ENCODE measurements at places on chromosomes 3 and 15.

DNA sequence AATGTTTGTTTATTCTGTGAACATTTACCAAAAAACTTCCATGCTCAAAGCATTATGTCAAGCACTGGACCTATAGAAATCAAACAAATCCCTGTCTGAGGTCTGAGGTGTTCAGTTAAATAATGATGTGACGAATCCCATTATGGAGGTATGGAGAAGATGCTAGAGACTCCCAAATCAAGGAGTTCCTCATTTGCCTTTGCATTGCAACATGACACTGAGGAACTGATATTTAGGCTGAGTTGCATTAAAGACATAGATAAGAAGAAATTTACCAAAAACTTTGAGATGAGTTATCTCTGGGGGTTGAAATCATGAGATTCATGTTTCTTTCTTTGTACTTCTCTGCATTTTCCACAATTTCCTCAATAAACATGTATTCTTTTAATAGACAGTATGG lies 16.0 kb downstream of the CD200 start:
- no peak for DNase-seq

DNA sequence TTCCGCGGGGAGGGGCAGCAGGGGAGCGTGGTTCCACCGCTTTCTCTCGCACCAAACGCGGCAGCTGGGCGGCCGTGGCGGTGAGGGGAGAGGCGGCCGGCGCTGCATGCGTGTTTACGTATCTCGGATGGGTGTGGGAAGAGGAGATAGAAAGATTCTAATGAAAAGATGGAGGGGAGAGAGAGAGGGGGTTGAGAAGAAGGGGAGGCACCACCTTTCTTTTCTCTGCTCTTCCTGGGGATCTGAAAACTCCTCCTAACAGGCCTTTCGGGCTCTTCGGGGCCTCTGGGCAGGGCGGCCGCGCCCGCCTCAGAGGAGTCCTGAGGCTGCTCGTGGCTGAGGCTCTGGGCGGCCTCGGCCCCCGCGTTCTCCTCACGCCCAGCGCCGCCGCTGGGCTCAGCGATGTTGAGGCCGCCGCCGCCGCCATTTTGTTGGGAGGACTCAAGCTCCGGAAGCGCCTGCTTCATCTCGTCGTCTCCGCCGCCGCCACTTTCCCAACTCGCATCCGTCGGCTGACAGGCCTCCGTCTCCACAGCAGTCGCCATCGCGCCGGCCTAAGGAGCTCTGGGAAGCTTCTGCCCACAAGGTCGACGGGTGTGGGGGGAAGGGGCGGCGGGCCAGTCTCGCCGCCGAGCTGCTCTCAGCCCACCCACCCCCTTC lies 473 bp downstream of the TASOR start:
- DNase-seq: peak; percentile 86

- DNase-seq: no peak
Observed at GRCh38 chr3:122064326-122064725, 9.2 kb downstream of the CD86 start.

DNA sequence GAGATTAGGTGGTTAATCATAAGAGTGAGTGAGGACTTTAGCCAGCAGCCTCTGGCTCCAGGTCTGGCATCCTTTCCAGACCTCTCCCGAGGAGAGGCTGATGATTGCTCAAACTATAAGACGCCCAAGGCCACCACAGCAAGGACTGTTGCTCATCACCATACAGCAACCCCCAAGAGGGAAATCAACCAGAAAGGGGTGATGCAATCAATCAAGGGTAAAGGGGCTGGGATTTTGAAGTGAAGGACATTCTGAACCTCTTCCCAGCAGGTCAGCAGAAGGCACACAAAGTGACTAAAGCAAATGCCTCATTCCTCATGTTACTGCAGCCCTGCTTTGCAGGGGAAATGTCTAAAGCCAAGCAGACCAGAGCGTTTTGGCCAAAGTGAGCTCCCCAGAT lies 247.3 kb upstream of the IGF1R start:
- DNase-seq: no peak

DNA sequence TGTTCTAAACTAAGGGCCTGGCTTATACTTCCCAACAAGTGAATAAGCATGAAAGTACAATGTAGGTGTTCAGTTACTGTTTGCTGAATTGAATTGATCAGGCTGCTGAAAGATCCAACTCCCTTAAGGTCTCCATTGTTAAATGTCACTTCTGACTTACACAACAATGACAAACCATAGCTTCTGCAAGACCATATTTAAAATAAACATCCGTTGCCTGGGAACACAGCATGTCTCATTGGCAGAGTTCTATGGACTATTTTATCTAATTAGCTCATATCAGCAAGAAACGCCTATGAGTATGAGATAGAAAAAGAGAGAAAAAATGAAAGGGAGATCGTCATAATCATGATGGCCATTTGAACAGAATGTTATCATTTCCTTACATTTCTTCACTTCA lies 605.4 kb downstream of the FGF12 start:
- DNase-seq: no peak

DNA sequence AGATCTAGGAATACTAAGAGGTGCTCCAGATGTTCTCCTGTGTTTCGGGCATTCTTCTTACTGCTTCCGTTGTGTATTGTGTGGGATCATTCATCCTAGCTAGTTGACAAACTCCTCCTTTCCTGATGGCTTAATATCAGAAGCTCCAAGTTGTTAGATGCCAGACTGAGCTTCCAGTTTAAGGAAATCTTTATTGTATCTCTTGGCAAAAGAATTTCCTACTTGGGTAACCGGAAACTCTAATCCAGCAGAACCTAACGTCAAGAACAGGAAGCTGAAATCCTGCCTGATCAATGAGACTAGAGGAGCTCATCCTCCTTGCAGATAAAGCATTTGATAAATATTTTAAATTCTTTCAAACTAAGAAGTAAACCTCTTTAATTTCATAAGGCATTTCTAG lies 27.7 kb upstream of the MYH15 start:
- DNase-seq: no peak

DNA sequence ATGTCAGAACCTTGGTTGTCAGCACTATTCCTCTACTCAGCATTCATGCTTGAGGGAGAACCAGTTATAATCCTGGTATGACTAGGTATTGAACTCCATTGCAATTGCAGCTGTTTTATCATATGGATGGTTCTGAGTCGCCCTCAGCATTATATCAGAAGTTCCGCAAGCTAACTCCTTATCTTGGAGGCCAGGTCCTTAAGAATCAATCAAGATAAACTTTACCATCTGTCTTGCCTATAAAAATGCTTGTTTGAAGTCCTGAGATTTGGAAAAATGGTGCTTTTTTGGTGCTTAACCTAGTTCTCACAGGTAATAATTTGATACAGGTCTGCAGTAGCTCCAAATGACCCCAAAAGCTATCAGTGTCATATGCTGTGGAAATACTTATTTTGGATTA lies 16.3 kb upstream of the PLSCR1 start:
- no peak for DNase-seq

- no peak for DNase-seq
Observed at GRCh38 chr3:138081371-138082084, 33.9 kb downstream of the DZIP1L start.

DNA sequence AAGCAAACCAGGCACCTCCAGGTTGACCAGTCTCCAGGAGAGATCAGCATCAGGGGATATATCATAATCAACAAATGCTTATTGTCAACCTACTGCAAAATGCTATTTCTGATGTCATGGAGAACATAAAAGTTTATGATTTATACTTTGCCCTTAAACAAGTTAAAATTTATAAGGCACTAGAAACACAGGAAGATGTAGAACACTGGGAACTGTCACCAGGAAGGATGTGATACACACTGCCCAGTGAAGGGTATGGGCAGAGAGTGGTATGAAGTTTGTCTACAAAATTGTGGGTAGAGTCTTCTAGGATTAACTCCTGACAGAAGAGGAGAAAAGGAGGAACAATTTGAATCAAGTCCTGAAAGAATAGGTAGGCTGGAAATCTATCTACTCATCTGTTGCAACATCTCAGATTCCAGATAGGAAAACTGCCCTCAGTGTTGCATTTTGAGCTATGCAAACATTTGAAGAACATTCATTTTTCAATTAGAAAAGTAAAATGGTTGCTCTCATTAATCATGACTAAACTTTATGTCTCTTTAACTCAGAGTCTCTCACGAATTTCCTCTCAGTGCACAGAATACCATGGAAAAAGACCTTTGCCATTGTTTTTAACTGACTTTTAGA lies 105.9 kb upstream of the SKOR1 start:
- no peak for DNase-seq

DNA sequence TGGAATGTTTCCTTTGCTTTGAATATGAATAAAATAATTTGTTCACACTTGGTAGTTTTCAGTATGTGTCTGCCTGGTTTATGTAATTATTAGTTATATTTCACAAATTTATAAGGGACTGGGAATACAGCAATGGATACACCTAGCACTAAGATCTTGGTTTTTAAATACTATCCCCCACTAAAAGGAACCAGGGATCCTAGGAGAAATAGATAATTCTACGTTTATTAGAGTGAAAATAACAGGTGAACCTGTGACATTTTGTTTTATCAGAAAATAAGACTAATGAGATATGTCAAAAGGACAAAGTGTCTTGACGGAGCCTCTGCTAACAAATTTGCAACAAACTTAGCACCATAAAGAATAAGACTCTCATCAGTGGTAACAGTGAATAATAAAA lies 3.4 kb downstream of the PSMD6 start:
- DNase-seq: no peak

GRCh38 chr3:113548501-113548900 lies 16.1 kb downstream of the SIDT1 start:
- DNase-seq: no peak

DNA sequence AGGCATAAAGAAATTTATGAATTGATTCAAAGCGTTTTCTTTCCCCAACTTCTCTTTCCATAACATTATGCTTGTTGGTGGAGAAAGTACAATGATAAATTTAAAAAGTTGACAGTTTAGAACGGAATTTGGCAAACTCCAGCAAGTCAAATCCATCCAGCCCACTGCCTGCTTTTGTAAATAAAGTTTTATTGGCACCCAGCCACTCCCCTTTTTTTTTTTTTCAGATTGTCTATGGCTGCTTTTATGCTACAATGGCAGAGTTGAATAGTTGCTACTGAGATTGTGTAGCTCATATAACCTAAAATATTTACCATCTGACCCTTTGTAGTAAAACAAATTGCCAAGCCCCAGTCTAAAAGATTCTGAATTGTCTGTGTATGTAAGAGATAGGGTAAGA lies 112.8 kb upstream of the RBMS3 start:
- no peak for DNase-seq

DNA sequence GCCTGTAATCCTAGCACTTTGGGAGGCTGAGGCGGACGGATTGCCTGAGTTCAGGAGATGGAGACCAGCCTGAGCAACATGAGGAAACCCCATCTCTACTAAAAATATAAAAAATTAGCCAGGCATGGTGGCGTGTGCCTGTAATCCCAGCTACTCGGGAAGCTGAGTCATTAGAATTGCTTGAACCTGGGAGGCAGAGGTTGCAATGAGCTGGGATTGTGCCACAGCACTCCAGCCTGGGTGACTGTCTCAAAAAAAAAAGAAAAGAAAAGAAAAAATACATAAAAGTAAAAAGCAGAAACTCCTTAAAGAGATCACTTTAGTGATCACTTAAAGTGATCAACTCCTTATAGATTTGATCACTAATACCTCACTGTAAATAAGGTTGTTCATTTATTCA lies 78.0 kb downstream of the GMPS start:
- DNase-seq: no peak

- no peak for DNase-seq
Observed at GRCh38 chr15:73716417-73716816, 32.2 kb downstream of the CD276 start.

- no peak for DNase-seq
Observed at GRCh38 chr3:113736548-113737089, 9.4 kb downstream of the NAA50 start.

DNA sequence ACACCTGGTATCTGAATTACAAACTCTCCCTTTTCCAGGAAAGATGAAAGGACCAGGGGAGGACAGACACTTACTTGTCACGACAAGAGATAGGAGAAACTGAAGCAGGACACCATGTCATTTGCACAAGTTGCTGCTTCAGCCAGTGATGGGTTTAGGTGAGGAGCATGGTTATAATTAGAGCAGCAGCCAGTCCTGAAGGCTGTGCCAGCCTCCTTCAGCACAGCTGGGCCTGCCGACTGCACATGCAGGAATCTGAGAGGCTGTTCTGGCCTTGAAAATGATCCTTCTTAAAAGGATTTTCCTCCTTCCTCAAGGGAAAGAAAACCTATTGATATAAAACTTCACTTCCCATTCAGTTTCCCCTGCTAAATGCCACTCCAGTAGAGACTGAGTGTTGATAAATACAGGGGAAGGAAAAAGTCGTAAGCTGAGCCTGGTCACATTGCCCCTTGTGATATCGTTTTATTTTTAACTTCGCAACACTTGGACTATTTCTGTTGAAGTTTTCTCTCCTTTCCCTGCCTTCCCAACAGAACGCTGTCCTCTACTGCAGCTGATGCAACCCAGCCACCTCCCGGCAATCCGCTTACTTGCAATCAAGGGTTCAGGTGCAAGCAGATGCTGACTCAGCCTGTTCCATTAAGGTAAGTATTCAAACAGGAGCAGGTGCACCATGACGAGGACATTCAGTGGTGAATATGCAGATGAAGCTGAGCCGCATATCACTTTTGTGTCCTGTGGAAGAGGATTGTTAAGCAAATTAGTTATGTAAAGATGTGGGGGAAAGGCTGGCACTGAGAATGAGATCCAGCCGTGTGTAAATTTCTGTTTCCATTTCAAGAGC lies at the start of gene FBXO40:
Gene FBXO40, plus strand, starts transcription at position 524 of the 847 bp plus-strand sequence. CDS start 27,197 bp downstream, outside the sequence.
- DNase-seq: no peak

DNA sequence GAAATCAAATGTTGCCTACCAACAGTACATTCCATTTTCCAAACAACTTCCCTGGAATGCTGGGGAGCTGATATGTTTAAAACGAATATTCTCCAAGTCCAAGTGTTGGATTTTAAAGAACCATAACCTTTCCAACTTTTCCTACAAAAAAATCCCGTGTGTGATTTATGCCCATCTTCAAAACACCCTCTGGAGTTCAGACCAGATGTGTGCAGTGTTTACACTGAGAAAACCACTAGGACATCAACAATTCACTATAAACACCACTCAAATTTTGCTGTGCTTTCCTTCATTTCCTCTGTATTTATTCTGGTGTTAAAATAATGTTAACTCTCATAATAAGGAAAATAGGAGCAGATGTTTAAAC lies 2.4 kb downstream of the VGLL4 start:
- no peak for DNase-seq

DNA sequence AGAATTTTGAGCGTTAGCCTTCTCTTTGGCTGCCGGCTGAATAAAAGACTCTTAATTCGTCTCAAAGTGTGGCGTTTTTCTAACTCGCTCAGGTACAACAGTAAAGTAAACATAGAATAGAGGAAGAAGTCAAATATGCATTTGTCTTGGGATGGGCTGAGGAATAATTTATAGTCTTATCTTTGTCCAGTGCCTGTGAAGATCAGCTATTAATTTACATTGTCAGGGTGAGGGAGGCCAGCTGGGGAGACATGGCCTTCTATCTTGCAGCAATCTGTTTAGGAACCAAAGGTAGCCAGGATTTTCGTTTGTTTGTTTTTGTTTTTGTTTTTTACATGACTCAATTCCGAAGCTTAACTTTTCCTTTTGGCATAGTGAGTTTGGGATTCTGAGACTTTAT lies 100.2 kb downstream of the VPS8 start:
- DNase-seq: no peak

Data from activated CD4-positive, alpha-beta T cell treated with anti-CD3 and anti-CD28 coated beads for 48 hours (primary cell).